SJCRH30 (cell line): ENCODE measurements at places on chromosomes 2 and 18. TPM values are rescaled to one million over a fixed set of nuclear protein-coding genes. Genes with fewer than 3 reads are reported as not detected.

GRCh38 chr2:25480561-25480960 lies 138.8 kb upstream of the DNMT3A start:
- no peak overlapping the region for H3K4me3 ChIP-seq
- H3K27me3 ChIP-seq, result no peaks in the 10 kb centered on the region
- peaks cover 14% of the 10 kb centered on the region for H3K4me1 ChIP-seq
- no peaks in the 10 kb centered on the region for H3K36me3 ChIP-seq

GRCh38 chr2:20642055-20642971 lies 8.6 kb downstream of the HS1BP3 start:
- H3K4me1 ChIP-seq, result peaks cover 6% of the 10 kb centered on the region
- no peaks in the 10 kb centered on the region for H3K27me3 ChIP-seq
- no peak overlapping the region for H3K27ac ChIP-seq
- peak; percentile 91 for DNase-seq
- no peak overlapping the region for H3K4me3 ChIP-seq

The BMPR2 gene
- total RNA-seq, result 17.8 and 23.7 TPM in 2 replicates

- H3K27me3 ChIP-seq, result no peaks in the 10 kb centered on the region
- H3K4me3 ChIP-seq, result no peak overlapping the region
- peak; percentile 24 for DNase-seq
- no peak overlapping the region for H3K27ac ChIP-seq
- peaks cover 48% of the 10 kb centered on the region for H3K36me3 ChIP-seq
These were observed 9.5 kb downstream of the COPS7B start for GRCh38 chr2:231795525-231796327.

- H3K27ac ChIP-seq, result no peak overlapping the region
- DNase-seq, result no peak
- H3K27me3 ChIP-seq, result no peaks in the 10 kb centered on the region; the same call in 1 of the 2 replicates
- H3K4me3 ChIP-seq, result no peak overlapping the region
- peaks cover 37% of the 10 kb centered on the region for H3K4me1 ChIP-seq
- no peaks in the 10 kb centered on the region for H3K36me3 ChIP-seq
These were observed 70.3 kb upstream of the PXDN start for GRCh38 chr2:1814616-1815015.

GRCh38 chr2:69436596-69436937 lies 668 bp downstream of the NFU1 start:
- DNase-seq, result no peak
- H3K4me1 ChIP-seq, result 0 out of 2 replicates have a peak, but pooled peaks cover 3% of the 10 kb centered on the region
- H3K36me3 ChIP-seq, result peaks cover under 1% of the 10 kb centered on the region; the same call in 1 of the 2 replicates
- peak overlapping the region; percentile 87 for H3K27ac ChIP-seq

DNA sequence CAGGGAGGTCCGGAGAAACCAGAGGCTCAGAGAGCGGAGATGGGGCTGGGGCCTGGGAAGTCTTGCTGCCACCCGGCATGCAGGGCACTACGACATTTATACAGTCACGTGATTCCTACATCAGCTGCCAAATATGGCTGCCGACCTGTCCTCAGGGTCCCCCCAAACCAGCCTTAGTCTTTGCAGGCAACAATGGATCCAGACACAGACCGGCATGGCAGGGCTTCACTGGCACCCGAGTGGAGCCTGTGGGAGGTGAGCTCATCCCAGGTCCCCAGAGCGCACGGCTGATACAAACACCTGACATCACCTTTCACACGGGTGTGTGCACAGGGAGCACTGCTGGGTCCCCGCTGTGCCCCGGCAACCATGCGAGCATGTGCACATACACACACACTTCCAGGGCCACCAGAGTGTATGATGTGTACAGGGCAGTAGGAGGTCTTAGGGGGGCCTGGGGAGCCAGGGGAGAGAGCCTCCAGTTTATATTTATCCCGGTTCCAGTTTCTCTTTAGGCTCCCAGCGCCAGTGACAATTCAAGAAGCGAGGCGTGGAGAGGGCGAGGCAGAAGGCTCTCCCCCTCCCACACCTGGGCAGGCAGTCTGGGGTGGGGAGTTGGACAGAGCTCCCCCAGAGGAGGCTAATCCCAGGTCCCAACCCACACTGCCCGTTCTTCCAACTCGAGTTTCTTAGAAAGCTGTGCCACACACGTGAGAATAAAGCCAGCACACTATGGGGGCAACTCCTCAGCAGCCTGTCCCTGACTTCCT lies 2.7 kb downstream of the SEMA4C start:
- H3K4me3 ChIP-seq, result peak overlapping the region; percentile 93
- H3K27me3 ChIP-seq, result no peaks in the 10 kb centered on the region
- peaks cover 39% of the 10 kb centered on the region for H3K36me3 ChIP-seq
- DNase-seq, result no peak
- H3K4me1 ChIP-seq, result peaks cover 5% of the 10 kb centered on the region

- H3K4me1 ChIP-seq, result peaks cover 3% of the 10 kb centered on the region; the same call in 1 of the 2 replicates
- H3K36me3 ChIP-seq, result no peaks in the 10 kb centered on the region
- no peaks in the 10 kb centered on the region for H3K27me3 ChIP-seq
These were observed 38.1 kb downstream of the RPL37A start for GRCh38 chr2:216536734-216537210.

The DTNA gene
- total RNA-seq, result 11.9 and 12.4 TPM in 2 replicates

DNA sequence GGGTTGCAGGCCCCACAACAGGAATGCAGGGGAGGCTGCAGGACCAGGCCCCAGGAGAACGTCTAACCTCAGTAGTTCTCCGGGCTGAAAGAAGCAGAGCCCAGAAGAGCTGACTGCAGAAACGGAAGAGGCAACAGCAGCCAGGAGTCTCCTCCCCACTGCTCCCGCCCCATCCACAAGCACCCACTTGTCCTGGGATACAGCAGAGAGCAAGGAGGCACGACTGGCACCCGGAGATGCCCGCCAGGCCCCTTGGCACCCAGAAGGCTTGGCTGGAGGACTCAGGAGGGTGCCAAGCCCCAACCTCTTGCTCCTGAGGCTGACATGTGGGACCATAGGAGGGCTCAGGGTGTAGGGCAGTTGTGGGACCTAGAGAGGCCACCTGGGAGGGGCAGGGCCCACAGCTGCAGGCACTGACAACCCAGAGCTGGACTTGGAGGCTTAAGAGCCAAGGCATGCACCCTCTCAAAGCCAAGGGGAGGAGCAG lies 29.0 kb upstream of the TNS1 start:
- no peaks in the 10 kb centered on the region for H3K4me1 ChIP-seq
- H3K4me3 ChIP-seq, result no peak overlapping the region
- DNase-seq, result no peak
- H3K27me3 ChIP-seq, result peaks cover 5% of the 10 kb centered on the region

- no peaks in the 10 kb centered on the region for H3K27me3 ChIP-seq
- no peak overlapping the region for H3K27ac ChIP-seq
- no peaks in the 10 kb centered on the region for H3K4me1 ChIP-seq
- H3K36me3 ChIP-seq, result peaks cover 66% of the 10 kb centered on the region
- DNase-seq, result no peak
These were observed 13.4 kb downstream of the CNOT9 start for GRCh38 chr2:218582076-218582475.

DNA sequence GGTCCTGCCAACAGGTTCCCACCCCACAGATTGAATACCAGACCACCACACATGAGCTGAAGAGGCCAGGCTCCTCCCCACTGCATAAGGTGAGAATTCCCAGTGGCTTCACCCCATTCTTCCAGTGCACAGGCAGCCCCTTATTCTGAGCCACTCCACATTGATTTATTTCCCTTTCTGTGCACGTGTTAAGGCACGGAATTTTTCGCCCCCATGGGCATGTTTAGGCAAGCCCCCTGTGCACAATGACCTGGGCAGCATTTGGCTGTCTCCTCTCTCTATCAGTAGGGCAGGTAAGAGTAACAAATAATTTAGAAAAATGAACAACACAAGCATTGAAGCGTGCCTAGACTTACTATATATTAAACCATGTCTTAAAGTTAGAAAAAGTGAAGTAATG lies 15.2 kb upstream of the CHAC2 start:
- peaks cover 15% of the 10 kb centered on the region for H3K36me3 ChIP-seq
- no peak overlapping the region for H3K4me3 ChIP-seq
- no peak for DNase-seq
- H3K27me3 ChIP-seq, result no peaks in the 10 kb centered on the region

The SNRNP200 gene
- 153 and 157 TPM in 2 replicates for total RNA-seq

- DNase-seq, result peak; percentile 46
- H3K27me3 ChIP-seq, result no peaks in the 10 kb centered on the region
- no peaks in the 10 kb centered on the region for H3K36me3 ChIP-seq
- H3K4me3 ChIP-seq, result peak overlapping the region; percentile 81
- H3K4me1 ChIP-seq, result peaks cover 37% of the 10 kb centered on the region
These were observed 1.2 kb downstream of the NEMP2 start for GRCh38 chr2:190533175-190533967.

DNA sequence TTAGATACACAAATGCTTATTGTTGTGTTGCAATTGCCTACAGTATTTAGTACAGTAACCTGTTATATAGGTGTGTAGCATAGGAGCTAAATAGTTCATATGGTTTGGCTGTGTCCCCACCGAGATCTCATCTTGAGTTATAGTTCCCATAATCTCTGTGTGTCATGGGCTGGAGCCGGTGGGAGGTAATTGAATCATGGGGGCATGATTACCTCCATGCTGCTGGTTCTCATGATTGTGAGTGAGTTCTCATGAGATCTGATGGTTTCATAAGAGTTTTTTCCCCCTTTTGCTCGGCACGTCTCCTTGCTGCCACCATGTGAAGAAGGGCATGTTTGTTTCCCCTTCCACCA lies 190.5 kb upstream of the SESTD1 start:
- H3K27me3 ChIP-seq, result no peaks in the 10 kb centered on the region
- H3K27ac ChIP-seq, result no peak overlapping the region
- DNase-seq, result no peak
- H3K4me1 ChIP-seq, result no peaks in the 10 kb centered on the region

The EVX2 gene
- not detected in 2 replicates for total RNA-seq

GRCh38 chr2:136012315-136012714 lies 26.9 kb upstream of the DARS1 start:
- no peak for DNase-seq
- H3K27me3 ChIP-seq, result no peaks in the 10 kb centered on the region
- H3K27ac ChIP-seq, result no peak overlapping the region
- H3K4me1 ChIP-seq, result peaks cover 24% of the 10 kb centered on the region
